Kidney (tissue), 22 donors: ENCODE measurements at places on chromosomes 3 and 15.

DNA sequence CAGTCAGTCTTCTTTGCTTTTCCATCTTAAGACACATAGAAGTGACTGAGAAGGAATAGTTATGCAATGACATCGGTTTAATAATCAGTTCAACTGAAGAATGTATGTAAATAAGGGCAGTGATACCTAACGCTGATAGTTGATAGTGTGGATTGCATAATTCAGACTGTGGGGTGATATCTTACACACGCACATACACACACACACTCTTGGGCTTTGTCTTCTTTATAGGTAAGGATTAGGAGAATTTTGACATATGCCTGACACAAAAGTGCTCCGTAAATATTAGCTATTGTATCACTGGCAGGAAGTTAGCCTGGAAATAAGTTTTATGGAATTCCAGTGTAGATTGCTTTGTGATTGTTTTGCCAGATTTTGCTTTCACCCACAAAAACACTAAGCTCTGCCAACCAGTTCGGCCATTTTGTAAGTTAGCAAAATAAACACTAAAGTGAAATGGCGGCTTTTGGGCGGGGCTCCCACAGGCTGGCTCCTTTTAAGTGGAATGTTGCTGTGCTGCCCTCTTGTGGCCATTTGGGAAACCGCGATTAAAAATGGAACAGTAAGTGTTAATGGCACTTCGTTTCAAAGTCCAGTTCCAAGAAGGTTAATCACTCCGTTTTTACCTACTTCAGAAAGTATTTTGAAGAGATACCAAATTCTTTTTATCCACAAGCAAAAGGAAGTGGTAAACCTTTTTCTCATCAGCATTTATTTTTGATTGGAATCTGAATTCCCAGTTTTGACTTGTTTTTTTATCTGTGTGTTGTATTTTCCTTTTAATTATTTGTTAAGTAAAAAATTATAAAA, 17.7 kb downstream of the CHD2 start:
- peak; percentile 94 for DNase-seq
- H3K27ac ChIP-seq: peak overlapping the region; percentile 78
- no peaks in the 10 kb centered on the region for H3K27me3 ChIP-seq
- no peaks in the 10 kb centered on the region for H3K36me3 ChIP-seq
- H3K4me3 ChIP-seq: no peak overlapping the region

GRCh38 chr3:194137506-194138474, 1.8 kb downstream of the HES1 start:
- peak overlapping the region; percentile 96 for H3K4me3 ChIP-seq
- H3K27me3 ChIP-seq: no peaks in the 10 kb centered on the region
- peak; percentile 79 for DNase-seq
- H3K27ac ChIP-seq: peak overlapping the region; percentile 97
- peaks cover 20% of the 10 kb centered on the region for H3K4me1 ChIP-seq

DNA sequence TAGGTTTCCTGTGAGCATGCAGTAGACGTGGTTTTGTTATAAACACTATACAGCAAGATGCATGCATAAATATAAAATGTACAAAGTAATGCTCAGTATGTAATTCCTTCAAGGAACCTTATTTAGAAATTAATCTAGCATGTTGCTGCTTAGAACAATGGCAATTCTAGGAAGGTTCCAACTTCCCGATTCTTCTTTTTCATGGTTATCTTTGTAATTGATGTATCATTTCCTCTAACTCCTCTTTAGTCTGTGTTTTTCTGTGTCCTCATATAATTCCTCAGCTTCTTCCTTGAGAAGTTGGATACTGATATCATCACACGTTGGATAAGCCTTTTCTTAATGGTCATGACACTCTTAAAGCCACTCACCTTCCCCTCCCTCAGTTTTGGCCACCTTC, 3.5 kb downstream of the TSEN2 start:
- H3K27me3 ChIP-seq: no peaks in the 10 kb centered on the region
- no peak overlapping the region for H3K27ac ChIP-seq
- no peak overlapping the region for H3K4me3 ChIP-seq
- peaks cover 5% of the 10 kb centered on the region for H3K36me3 ChIP-seq

- no peaks in the 10 kb centered on the region for H3K4me1 ChIP-seq
- no peak overlapping the region for H3K27ac ChIP-seq
- no peak overlapping the region for H3K4me3 ChIP-seq
Observed at GRCh38 chr3:175704366-175705055, 845.4 kb downstream of the NAALADL2 start.

DNA sequence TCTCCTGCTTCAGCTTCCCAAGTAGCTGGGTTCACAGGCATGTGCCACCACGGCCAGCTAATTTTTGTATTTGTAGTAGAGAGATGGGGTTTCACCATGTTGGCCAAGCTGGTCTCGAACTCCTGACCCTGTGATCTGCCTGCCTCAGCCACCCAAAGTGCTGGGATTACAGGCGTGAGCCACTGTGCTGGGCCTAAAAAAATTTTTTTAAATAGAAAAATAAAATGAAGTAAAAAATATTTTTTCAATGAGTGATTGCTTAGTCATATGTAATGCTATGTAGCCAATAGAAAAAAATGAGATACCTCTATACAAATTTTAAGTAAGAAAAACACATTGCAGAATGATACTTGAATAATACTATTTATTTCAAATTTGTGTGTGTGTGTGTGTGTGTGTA, 27.9 kb upstream of the SLC30A4 start:
- no peaks in the 10 kb centered on the region for H3K36me3 ChIP-seq
- no peaks in the 10 kb centered on the region for H3K27me3 ChIP-seq
- no peak overlapping the region for H3K4me3 ChIP-seq
- no peaks in the 10 kb centered on the region for H3K4me1 ChIP-seq

- H3K27me3 ChIP-seq: no peaks in the 10 kb centered on the region
- no peak overlapping the region for H3K27ac ChIP-seq
- H3K36me3 ChIP-seq: no peaks in the 10 kb centered on the region
- no peaks in the 10 kb centered on the region for H3K4me1 ChIP-seq
- peak; percentile 3 for DNase-seq
- H3K4me3 ChIP-seq: no peak overlapping the region
Observed at GRCh38 chr15:23760024-23760423, 72.9 kb upstream of the NDN start.

- H3K27ac ChIP-seq: peak within 1 kb of the TSS; percentile 99
- H3K36me3 ChIP-seq: no peaks in the 10 kb centered on the region
- no peaks in the 10 kb centered on the region for H3K4me1 ChIP-seq
- H3K27me3 ChIP-seq: no peaks in the 10 kb centered on the region
- DNase-seq: peak; percentile 99
- H3K4me3 ChIP-seq: peak within 1 kb of the TSS; percentile 98
Observed at GRCh38 chr15:40593588-40594428, at the start of gene KNL1. Gene KNL1, plus strand, starts transcription at chr15:40594249. Its CDS starts 8,683 bp downstream, at chr15:40602932.

DNA sequence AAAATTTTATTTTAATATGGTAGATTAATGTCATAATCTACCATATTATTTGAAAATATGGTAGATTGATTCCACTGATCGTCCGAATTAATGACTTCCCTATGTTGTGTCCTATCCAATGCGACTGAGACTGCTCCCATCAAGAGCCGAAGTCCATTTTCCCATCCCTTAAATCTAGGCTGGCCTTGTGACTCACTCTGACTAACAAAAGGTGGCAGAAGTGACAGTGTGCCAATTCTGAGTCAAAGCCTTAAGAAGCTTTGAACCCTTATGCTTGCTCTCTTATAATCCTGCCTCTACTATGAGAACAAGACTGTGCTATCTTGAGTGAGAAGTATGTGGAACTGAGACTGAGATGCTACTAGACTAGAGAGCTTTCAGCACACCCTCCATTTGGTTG, 387.2 kb downstream of the ROBO1 start:
- no peaks in the 10 kb centered on the region for H3K36me3 ChIP-seq
- no peak overlapping the region for H3K4me3 ChIP-seq
- DNase-seq: no peak

DNA sequence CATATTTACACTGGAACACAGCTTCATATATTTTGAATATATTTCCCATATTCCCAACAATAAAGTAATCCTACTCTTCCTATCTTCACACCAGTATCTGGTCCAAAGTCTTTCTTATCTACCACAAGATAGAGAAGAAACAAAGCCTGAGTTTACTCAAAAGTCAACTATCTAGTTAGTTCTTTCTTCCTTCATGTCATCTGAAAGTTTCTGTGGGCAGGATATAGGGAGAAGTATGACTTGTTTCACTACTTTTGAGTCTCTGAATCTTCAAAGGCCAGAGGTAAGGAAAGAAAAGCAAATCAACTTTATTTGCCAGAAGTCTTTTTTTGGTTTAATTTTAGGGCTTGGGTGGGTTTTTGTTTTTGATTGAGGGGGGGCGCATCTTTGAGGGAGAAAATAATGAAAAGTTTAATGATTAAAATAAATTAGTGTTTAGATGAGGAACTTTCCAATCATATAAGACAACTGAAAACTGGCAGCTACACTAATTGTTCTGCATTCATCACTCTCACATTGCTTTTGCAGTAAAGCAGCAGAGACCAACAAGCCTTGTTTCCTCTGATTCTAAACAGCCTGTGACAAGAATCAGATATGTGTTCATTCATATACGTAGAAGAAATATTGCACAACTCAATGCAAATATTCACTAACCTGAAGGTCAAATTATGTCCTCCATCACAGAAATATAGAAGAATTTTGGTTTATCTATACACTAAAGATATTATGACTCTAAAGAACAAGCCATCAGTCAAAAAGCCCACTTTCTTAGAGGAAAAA, 421.4 kb downstream of the SHQ1 start:
- no peaks in the 10 kb centered on the region for H3K27me3 ChIP-seq
- H3K36me3 ChIP-seq: no peaks in the 10 kb centered on the region
- H3K4me3 ChIP-seq: no peak overlapping the region

GRCh38 chr3:135760581-135760980, 204.9 kb upstream of the PPP2R3A start:
- no peaks in the 10 kb centered on the region for H3K4me1 ChIP-seq
- no peaks in the 10 kb centered on the region for H3K36me3 ChIP-seq
- no peak overlapping the region for H3K27ac ChIP-seq
- no peak for DNase-seq
- H3K27me3 ChIP-seq: no peaks in the 10 kb centered on the region

DNA sequence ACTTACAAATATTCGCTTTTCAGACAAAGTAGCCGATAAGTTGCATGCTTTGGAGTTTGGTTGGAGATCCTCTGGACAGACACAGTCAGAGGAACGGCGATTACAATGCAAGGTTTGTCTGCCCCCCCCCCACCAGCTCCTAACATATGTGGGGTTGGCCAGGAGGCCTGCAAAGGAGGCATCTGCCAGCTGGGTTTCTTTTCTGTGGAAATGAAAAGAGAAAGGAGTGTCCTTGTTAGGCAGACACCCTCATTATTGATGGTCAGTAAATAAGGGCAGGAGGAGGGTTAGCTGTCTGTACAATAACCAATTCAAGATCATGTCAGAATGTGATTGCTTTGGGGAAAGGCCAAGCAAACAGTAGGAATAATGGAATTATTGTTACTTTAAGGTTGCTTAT, 49.1 kb downstream of the TLNRD1 start:
- no peak overlapping the region for H3K27ac ChIP-seq
- H3K4me1 ChIP-seq: no peaks in the 10 kb centered on the region
- H3K27me3 ChIP-seq: no peaks in the 10 kb centered on the region
- no peak for DNase-seq
- H3K36me3 ChIP-seq: no peaks in the 10 kb centered on the region
- H3K4me3 ChIP-seq: no peak overlapping the region

DNA sequence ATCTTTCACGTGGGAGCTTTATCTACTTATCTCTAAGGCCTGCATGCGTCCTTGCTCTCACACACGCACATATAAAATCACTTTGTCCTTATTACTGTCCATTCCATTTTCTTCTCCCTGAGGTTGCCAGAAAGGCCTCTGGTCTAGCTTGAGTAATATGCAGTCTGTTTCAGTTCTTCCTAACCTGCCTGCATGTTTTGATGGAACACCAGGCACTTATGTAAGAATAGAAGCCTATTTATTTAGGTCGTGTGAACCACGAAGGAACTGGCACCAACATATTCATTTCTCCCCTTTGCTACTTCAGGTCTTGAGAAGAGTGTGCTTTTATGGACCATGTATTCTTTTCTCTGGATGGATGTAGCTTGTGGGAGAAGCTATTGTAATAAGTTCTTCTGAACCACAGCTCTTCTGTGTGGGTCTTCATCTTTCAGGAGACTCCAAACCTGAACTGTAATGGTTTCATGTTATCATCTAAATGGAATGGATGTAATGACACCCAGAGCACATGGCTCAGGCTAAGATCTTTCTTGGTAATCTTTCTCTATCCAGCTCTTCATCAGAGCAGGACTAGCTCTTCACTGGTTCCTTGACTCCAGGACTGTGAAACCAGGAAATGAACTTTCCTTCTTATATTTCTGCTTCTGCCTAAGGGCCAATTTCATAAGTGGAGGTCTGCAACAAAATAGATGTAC, 53.8 kb downstream of the UBE2E2 start:
- H3K4me3 ChIP-seq: no peak overlapping the region
- H3K27ac ChIP-seq: no peak overlapping the region
- no peaks in the 10 kb centered on the region for H3K27me3 ChIP-seq
- no peak for DNase-seq

DNA sequence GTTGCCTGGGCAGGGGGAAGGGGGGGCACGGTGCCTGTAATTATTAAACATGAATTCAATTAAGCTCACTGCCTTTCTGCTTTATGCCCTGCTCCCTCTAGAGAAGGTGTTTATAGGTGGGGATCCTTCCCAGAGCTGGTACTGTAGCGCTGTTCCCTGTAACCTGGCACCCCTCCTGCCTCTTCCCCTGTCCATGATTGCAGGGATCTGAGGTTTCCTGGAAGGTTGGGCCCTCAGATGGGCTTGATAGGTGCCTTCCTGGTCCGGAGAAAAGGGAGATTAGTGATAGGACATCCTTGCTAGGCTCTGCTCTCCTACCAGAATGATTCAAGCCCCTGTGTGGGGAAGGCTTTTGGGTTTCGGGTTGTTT, 2.1 kb upstream of the FAM131A start:
- H3K4me3 ChIP-seq: peak overlapping the region; percentile 15
- peak overlapping the region; percentile 93 for H3K27ac ChIP-seq
- H3K27me3 ChIP-seq: no peaks in the 10 kb centered on the region
- peaks cover 43% of the 10 kb centered on the region for H3K36me3 ChIP-seq
- no peak for DNase-seq

DNA sequence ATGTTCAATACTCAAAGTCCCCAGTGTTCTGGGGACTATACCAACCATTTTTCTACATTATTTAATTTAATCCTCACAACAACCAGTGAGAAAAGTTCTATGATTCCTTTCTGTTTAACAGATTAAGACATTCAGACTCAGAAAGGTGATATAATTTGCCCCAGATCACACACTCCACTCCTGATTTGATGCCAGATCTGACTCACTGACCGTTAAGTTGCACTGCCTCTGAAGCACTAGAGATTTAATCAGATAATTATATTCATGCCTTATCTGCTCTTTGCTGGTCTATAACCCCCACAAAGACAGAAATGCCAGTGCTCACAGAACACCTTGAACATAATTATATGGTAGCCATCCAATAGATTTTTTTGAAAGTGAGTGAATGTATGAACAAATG, 501.0 kb downstream of the IGSF11 start:
- no peaks in the 10 kb centered on the region for H3K4me1 ChIP-seq
- no peak for DNase-seq
- no peak overlapping the region for H3K4me3 ChIP-seq
- no peak overlapping the region for H3K27ac ChIP-seq
- no peaks in the 10 kb centered on the region for H3K36me3 ChIP-seq
